H4 (cell line): ENCODE measurements at places on chromosomes 16 and 17. TPM values are rescaled to one million over a fixed set of nuclear protein-coding genes. Genes with fewer than 3 reads are reported as not detected.

MYOCD gene
- total RNA-seq, result 4.9 and 9.3 TPM in 2 replicates

EPX gene
- 0.08 TPM in 1 of 2 replicates, not detected in the other for total RNA-seq

NOTUM gene
- total RNA-seq, result 0.06 and 0.45 TPM in 2 replicates

FBXW10 gene
- 0.02 TPM in 1 of 2 replicates, not detected in the other for total RNA-seq

CHST6 gene
- 0.04 TPM in 2 replicates for total RNA-seq

PRR35 gene
- not detected in 2 replicates for total RNA-seq

TRAPPC1 gene
- total RNA-seq, result 22.8 and 33.4 TPM in 2 replicates

CDH3 gene
- not detected in 2 replicates for total RNA-seq

MAP2K6 gene
- 14.7 and 19.6 TPM in 2 replicates for total RNA-seq

SPATA22 gene
- not detected in 2 replicates for total RNA-seq

MYL11 gene
- total RNA-seq, result not detected in 2 replicates

PRR11 gene
- 13.0 and 14.7 TPM in 2 replicates for total RNA-seq

FBXO31 gene
- total RNA-seq, result 6.9 and 7.4 TPM in 2 replicates

DOC2B gene
- total RNA-seq, result not detected in 2 replicates

ABCC12 gene
- not detected in 2 replicates for total RNA-seq

GNGT2 gene
- 0.87 TPM in 1 of 2 replicates, not detected in the other for total RNA-seq

CES3 gene
- 0.68 and 1.2 TPM in 2 replicates for total RNA-seq

CXCL16 gene
- total RNA-seq, result 1.5 and 7.3 TPM in 2 replicates

TNFRSF12A gene
- total RNA-seq, result 312 and 417 TPM in 2 replicates

KRTAP9-8 gene
- total RNA-seq, result not detected in 2 replicates

HBA2 gene
- 3.3 TPM in 1 of 2 replicates, not detected in the other for total RNA-seq

TBC1D26 gene
- total RNA-seq, result not detected in 2 replicates

ACBD4 gene
- total RNA-seq, result 2.1 and 2.6 TPM in 2 replicates

HOXB3 gene
- 2.0 and 5.6 TPM in 2 replicates for total RNA-seq

GAST gene
- total RNA-seq, result not detected in 2 replicates

KRT17 gene
- total RNA-seq, result 81.4 and 83.8 TPM in 2 replicates

SAMD14 gene
- total RNA-seq, result 0.70 and 1.2 TPM in 2 replicates

NCBP3 gene
- 4.4 and 6.9 TPM in 2 replicates for total RNA-seq

TBC1D3G gene
- not detected in 2 replicates for total RNA-seq

UNC13D gene
- 1.9 and 2.9 TPM in 2 replicates for total RNA-seq

MYCBPAP gene
- total RNA-seq, result not detected in 2 replicates

SLC13A2 gene
- total RNA-seq, result not detected in 2 replicates

ADCY9 gene
- total RNA-seq, result 3.9 and 5.1 TPM in 2 replicates

RFWD3 gene
- total RNA-seq, result 30.8 and 33.8 TPM in 2 replicates

CEP112 gene
- 3.0 and 13.2 TPM in 2 replicates for total RNA-seq

MT1G gene
- not detected in 2 replicates for total RNA-seq

PRRT2 gene
- total RNA-seq, result 0.14 and 1.0 TPM in 2 replicates

PSMD12 gene
- 45.9 and 55.4 TPM in 2 replicates for total RNA-seq

LRRC75A gene
- total RNA-seq, result 0.39 TPM in 1 of 2 replicates, not detected in the other

ASGR2 gene
- 0.10 TPM in 1 of 2 replicates, not detected in the other for total RNA-seq

ST6GALNAC2 gene
- total RNA-seq, result 0.14 TPM in 1 of 2 replicates, not detected in the other

SPSB3 gene
- total RNA-seq, result 20.1 and 23.9 TPM in 2 replicates

ADAMTS18 gene
- 0.10 and 0.21 TPM in 2 replicates for total RNA-seq

KIF2B gene
- 0.33 TPM in 1 of 2 replicates, not detected in the other for total RNA-seq

TMC7 gene
- 0.77 and 1.5 TPM in 2 replicates for total RNA-seq

KRTAP1-1 gene
- total RNA-seq, result not detected in 2 replicates

CD300LG gene
- not detected in 2 replicates for total RNA-seq

VASN gene
- total RNA-seq, result 22.8 and 32.2 TPM in 2 replicates

KRT33B gene
- total RNA-seq, result not detected in 2 replicates

HSD17B1 gene
- 0.47 and 0.48 TPM in 2 replicates for total RNA-seq

ABI3 gene
- not detected in 2 replicates for total RNA-seq

SKAP1 gene
- not detected in 2 replicates for total RNA-seq

BCL6B gene
- not detected in 2 replicates for total RNA-seq

TVP23A gene
- total RNA-seq, result not detected in 2 replicates

PRSS21 gene
- total RNA-seq, result not detected in 2 replicates

KRT39 gene
- 0.18 TPM in 1 of 2 replicates, not detected in the other for total RNA-seq
